ENCODE measurements at places on chromosomes 3 and 15. TPM values are rescaled to one million over a fixed set of nuclear protein-coding genes. Genes with fewer than 3 reads are reported as not detected.
A peak's percentile ranks its signal among the peaks of the same experiment; 100 is the strongest.

GRCh38 chr3:73665286-73665685 lies 40.5 kb upstream of the PDZRN3 start:
- no peak for DNase-seq

- DNase-seq = no peak
Observed at GRCh38 chr15:26562336-26562735, 210.5 kb downstream of the GABRB3 start.

DNA sequence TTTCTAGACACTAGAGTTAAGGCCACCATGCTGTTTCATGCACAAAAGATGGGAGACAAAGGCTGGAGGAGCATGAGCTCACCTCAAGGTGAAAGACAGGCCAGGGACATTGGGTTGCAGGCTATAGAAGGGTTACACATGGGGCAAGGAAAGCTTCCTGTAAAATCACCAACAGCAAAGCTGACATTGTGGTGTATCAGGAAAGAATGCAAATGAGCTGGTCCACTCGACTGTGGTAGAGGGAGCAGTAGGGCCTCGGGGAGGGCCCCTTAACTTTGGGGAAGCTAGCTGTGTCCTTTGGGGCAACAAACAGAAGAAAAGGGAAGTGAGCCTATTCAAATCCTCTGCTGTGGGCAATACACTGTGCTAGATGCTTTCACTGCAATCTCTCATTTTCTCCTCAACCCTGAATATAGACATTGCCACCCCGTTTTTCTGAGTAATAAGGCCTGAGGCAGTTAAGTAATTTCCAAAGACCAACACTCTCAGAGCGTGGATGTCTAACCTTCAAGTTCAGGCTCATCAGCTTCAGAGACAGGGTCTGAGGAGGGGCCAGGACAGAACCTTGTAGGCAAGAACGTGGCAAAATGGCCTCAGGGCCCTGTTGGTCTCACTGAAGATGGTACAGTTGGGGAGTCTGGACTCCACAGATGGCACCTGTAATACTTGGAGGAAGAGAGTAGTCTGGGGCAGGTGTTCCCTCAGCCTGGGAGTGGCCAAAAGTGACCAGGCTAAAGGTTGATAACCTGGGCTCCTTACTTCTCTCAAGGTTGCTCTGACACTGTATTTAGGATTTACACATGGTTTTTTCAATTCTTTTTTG lies 24.1 kb downstream of the CX3CR1 start:
- DNase-seq = no peak

DNA sequence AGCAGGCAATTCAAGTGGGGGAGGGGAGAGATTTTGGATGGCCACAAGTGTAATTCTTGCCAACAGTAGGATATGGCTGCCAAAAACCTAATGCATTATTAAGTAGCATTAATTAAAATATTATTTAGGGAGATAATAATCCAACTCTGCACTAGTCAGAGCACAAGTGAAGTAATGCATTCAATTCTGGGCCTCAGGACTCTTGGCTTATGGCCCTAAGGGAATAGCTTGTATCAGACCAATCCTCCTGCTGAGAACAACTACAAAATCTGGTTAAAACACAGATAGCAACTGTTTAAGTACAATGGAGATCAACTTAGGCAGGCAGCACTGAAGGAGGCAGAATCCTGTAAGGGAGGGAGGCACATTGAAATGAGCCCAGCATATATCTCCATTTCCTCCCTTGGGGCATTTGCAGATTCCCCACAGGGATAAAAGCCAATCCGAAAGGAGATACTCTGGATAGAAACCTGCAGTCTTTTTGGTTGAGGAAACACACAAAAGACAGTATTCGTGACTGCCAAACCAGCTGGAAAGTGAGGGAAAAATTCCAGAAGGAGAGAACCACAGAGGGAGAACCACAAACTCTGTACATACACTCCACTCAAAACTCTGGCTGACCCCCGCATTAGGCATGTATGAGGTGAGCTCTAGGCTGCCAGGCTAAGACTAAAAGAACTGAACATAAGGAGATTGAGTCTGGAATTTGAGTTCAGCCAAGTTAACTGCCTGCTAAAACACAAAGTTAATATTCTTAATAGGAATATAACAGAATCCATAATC lies 57.4 kb downstream of the ETFA start:
- no peak for DNase-seq

GRCh38 chr15:76159282-76159681 lies 99.5 kb downstream of the TMEM266 start:
- no peak for DNase-seq

DNA sequence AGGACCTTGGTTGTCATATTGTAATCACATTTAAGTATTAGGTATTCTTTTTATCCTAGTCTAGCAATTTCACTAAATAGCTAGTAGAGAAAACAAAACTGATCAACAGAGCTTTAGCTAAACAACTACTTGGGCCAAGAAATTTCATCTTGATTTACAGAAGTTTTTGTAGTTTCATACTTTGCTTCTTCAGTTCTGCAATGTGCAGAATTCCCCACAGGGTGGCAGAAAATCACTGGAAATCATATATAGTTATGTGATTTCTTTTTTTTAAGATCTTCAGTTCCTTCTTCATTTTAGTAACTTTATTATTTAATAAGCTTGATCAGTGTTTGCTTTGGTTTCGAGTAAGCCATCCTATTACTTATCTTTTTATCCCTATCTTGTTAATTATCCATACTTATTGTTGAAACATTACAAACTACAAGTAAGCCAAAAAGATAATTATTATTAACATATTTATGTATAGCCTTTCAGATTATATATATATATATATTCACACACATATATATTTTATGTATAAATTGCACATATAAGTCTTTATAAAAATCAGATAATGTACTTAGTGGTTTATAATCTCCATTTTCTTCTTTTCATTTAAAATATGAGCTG lies 2.2 kb upstream of the BNIP2 start:
- DNase-seq = peak; percentile 34

DNA sequence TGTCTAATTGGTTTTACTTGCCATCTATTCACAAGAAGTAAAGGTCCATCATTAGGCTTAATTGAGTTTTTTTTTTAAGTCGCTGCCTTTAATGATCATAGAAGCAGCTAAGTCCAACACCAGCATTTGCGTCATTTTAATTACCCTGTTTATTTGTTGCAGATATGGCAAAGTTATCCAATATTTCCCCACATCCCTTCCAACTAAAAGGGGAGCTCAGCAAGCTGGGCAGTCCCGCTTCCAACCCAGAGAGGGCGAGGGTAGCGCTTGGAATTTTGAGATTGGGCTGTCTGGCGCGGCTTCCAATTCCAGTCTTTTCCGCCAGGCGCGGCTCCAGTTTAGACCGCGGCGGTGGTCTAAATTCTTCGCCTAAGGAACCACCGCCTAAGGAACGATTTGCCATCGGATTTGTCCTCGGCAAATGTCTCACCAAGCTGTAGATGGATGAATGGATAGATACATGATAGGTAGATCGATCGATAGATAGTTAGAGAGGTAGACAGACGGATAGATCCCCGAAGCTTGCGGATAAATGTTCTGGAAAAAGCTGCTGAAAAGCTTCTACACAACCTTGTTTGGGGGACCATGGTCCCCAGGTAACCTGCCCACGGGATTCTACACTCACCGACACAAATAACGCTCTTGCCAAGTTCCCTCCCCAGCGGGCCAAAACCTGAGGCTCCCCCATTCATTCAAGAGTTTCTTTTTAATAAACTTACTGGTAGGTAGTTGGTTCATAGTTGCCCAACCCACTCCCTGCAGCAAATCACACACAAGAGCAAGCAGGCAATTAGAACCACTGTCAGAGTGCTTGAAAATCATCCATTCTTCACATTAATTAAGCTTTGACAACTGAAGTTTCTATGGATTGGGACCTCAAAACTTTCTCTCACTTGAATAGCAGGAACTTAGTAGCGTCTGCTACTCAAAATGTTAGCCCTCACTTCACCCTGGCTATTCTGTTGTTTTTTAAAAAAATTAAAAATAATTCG lies 49.1 kb downstream of the ZIC4 start:
- DNase-seq = no peak

DNA sequence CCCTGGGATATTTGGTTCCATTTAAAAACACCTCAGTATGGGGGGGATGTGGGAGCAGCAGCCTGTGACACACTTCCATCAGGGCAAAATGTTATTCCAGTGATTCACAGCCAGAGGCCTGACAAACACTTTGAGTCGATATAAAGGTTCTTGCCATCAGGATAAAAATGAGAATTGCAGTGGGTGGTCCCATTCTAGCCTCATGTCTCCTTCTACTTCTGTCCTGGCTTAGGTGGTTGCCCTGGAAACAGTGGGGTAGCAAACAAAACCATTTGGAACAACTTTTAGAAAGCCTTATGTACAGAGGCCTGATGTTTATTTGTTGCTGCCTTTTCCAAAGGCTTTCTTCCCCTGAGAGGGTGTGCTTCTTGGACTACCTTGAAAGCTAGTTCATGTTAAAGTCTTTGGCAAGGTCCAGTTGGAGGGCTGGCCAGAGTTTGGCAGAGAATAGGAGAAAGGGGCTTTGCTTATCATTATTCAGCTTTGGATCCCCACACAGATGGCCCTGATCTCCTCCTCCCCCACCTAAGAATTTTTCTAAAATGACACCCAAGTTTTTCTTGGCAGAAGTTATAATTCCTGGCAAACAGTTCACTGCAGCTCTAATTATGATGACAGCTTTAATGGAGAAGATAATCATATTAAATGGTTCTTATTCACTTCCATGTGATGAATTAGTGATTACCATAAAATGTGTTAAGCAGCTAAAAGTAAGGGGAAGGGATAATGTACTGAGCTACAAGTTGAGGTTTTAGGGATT lies 84.2 kb upstream of the ZNF280D start:
- DNase-seq = no peak

- DNase-seq = no peak
Observed at GRCh38 chr15:66098022-66098363, 155.6 kb downstream of the MEGF11 start.

- DNase-seq = no peak
Observed at GRCh38 chr15:61367953-61368352, 138.9 kb upstream of the RORA start.

DNA sequence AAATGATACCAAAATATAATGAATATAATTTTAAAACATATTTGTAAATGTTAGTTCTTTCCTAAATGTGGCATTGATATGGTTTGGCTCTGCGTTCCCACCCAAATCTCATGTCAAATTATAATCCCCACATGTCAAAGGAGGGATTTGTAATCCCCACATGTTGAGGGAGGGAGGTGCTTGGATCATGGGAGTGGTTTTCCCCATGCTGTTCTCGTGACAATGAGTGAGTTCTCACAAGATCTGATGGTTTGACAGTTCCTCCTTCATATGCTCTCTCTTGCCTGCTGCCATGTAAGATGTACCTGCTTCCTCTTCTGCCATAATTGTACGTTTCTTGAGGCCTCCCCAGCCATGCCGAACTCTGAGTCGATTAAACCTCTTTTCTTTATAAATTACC lies 12.0 kb downstream of the CGGBP1 start:
- DNase-seq = no peak

The CCDC174 gene
- 15.4 TPM for total RNA-seq

The RARB gene
- 0.18 TPM for total RNA-seq

All from activated T-cell treated with anti-CD3 and anti-CD28 coated beads, Interleukin-2, amount 50 U/mL, for 4 hours (primary cell).